ENCODE measurements at places on chromosomes 7 and 10.

DNA sequence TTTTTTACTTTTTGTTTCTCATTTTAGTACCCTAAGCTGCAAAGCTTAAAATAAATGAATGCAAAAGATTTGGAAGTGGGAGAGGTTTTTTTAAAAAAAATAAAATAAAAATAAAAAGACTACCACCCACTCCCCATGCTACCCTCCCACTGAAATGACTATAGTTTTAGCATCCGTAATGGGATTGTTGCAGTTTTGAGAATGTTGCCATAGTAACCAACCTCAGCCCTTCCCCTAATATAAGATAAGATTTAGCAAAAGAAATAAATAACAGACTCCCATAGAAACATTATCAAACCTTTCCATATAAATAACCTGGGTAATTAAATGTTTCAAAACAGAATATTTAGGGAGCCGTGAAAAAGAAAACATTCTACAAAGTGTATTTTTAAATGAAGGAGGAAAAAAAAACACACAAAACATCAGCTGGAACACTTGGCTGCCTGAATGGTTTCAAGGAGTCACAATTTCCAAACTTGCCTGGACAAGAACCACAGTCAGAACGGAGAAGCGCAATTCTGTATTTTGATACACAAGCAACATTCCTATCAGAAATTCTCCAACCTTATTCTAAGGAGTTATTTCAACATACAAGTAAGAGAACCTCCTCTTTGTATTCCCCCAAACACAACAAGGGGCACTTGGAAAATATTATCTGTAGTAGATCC, 57.4 kb downstream of the DGKI start:
- DNase-seq: peak; percentile 14

DNA sequence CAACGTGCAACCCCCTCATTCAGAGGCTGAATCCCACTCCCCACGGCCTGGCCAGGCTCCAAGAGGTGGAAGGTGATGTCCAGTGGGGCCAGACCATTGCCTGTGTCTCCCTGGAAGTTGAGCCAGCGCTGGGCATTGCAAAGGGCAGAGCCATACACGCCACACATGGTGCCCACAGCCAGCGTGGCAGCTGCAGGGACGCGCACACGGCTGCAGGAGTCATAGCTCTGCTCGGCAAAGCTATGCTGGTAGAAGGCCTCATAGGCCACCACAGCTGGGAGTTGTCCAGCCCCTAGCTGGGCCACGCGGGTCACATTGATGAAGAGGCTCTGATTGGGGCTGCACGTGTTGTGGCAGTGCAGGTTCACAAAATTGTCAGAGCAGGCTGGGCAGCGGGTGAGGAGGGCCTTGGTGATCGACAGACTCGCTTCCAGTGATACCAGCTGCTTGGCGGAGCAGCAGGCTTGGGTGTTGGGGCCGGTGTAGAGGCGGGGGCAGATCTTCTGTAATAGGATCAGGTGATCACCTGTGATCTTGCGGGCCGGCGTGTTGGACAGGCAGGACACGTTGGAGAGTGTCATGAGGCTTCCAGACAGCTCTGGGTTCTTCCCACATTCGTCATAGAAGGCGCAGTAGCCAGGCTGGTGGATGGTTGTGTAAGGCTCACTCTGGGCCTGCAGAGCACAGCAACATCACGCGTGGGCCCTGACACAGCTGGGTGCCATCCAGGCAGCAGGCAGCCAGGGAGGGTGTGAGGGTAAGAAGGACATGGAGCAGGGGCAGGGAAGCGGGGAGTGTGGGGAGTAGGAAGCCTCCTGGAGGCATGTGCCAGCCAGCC, 1.2 kb downstream of the NPC1L1 start:
- no peak for DNase-seq

- DNase-seq: no peak
These were observed 6.6 kb upstream of the SP8 start for GRCh38 chr7:20793248-20793647.

DNA sequence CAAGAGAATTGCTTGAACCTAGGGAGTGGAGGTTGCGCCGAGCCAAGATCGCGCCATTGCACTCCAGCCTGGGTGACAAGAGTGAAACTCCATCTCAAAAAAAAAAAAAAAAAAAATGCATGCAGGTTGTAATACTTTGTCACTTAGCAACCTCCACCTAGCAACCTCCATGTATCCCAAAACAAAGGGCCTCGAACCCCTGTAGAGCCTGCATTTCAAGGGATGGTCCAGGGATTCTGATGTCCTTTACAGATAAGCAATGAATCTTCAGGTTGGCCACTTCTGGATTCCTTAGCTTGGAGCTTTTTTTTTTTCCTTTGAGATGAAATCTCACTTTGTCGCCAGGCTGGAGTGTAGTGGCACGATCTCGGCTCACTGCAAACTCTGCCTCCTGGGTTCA, 1211.0 kb downstream of the TYW1 start:
- no peak for DNase-seq

DNA sequence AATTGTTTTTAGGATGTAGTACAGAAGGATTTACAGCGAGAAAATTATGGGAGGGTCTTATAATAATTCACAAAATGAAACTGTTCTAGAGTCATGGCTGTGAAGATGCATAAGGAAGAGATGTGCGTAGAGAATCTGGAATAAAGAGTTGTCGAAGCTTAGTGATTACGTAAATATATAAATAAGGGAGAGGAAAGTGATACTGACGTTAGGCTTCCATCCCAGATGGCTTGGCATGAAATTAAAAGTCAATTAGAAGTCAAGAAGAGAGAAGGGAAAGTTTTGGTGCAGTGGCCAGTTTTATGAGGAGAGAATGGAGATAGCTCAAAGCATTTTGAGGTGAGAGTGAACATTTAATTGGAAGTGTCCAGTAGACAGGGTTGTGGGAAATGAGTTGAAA, 85.5 kb downstream of the LCOR start:
- no peak for DNase-seq

DNA sequence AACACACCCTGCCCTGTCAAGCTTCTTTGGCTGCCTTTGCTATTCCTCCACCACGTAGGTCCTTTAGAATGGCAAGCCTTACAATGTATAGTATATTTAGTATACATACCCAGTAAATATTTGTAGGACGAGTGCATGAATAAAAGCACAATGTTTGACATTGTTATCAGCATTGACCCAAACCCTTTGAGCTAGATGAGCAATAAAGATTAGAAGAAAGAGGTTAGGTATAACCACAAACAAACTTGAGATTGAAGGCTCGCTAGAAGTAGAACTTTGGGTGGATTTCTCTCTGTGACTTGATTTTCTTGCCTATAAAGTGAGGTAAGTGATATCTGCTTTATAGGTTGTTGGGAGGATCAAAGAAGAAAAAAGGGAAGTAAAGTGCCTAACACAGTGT, 561.0 kb upstream of the GALNT17 start:
- no peak for DNase-seq

DNA sequence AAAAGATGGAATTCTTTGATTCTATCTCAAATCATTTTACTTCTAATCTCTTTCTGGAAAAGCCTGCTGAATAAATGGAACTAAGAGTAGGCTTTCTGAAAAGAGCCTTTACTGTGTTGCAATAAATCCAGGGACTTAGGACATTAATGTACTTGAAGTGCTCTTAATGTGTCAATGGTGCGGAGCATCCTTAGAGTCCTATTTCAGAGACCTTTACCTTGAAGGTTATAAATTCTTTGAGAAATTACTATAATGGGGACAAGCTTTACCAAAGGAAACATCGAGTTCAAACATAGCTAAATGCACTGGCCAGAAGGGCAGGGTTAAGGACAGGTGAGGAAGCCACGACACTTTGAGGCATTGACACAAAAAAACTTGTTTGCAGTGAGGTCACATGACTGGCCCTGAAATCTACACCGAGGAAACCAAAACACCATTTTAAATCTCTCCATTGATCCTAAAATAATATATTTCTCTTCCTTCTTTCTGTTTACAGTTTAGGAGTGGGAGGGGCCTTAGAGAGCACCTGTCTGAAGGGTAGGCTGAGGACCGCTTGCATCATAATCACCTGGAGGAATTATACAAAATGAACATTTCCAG, 48.1 kb upstream of the EXOC6 start:
- DNase-seq: no peak

GRCh38 chr10:25532213-25532612, 357.4 kb downstream of the GPR158 start:
- no peak for DNase-seq
